ENCODE measurements at places on chromosomes 13 and 19.

DNA sequence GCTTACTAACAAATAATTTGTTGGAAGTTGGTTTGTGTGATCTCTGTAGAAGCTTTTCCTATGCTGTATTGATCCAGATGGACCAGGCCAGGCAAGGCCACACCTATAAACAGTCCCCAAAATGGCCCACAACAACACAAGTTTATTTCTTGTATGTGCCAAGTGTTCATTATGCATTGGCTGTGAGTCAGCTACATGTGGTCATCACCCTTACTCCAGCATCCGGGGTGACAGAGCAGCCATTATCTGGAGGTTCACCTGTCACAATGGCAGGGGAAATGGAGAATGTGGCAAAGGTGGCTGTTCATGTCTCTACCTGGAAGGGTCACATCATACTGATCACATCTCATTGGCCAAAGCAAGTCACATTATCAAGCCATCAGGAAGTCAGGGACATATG is 164.3 kb downstream of the DCT start:
- no peak for DNase-seq

GRCh38 chr19:38956264-38956663 is 19.3 kb downstream of the FBXO17 start:
- DNase-seq: no peak

GRCh38 chr13:58852076-58852475 is 1220.5 kb downstream of the PCDH17 start:
- no peak for DNase-seq

DNA sequence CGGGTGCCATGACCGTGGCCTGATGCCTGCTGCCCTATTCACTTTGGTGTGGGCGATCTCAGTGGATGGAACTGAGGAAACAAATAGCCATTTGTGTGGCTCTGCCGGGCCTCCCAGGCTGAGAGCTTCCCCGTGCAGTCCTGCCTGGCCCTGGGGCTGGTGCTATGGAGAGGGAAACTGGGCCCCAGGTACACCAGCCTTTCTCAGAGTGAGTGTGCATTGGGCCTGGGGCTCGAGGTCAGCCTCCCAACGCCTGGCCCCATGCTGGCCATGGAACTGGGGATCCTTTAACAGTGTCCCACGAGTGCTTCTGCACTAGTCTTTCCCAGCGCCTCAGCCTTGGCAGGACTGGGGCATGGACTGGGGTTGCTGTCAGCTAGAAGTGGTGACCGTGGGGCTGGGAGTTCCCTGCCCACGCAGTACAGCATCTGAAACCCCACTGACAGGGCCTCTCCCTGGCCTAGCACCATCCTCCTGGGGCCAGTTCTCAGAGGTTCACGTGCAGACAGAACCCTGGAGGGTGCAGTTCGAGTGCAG is 10.5 kb downstream of the PLEKHF1 start:
- no peak for DNase-seq

- DNase-seq: no peak
Observed at GRCh38 chr13:97974773-97975172, 21.3 kb downstream of the IPO5 start.

- no peak for DNase-seq
Observed at GRCh38 chr13:49998714-49999624, 2.1 kb downstream of the TRIM13 start.

DNA sequence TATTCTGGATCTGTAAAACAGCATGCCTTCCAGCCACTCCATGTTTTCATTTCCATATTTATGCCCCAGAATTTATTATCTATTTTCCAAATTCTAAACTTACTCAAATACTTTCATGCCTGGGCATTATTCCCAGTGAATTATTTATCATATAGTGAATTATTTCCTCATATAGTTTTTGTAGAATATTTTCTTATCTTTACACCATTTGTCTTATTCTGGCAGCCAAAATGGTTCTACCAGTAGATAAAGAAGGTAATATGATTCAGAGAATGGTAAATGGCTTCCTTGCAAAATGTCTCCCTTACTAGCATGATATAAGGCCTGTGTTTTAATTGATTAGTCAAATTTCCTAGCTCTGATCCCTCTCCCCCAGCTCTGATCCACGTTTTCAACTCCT is 305.8 kb downstream of the SPRY2 start:
- no peak for DNase-seq

GRCh38 chr13:99955747-99956472 is 15.7 kb downstream of the ZIC5 start:
- DNase-seq: no peak

- no peak for DNase-seq
Observed at GRCh38 chr13:109476001-109476400, 310.4 kb downstream of the IRS2 start.

DNA sequence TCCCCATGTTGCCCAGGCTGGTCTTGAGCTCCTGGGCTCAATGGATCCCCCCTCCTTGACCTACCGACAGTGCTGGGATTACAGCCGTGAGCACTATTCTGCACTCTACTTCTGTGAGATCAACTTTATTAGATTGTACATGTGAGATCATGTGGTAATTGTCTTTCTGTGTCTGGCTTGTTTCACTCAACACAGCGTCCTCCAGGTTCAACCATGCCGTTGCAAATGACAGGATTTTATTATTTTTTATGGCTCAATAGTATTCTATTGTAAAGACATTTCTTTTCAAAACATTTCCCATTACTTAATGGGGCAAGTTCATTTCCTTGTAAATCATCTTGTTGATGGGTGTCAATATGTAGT is 1.5 kb upstream of the OBI1 start:
- no peak for DNase-seq

DNA sequence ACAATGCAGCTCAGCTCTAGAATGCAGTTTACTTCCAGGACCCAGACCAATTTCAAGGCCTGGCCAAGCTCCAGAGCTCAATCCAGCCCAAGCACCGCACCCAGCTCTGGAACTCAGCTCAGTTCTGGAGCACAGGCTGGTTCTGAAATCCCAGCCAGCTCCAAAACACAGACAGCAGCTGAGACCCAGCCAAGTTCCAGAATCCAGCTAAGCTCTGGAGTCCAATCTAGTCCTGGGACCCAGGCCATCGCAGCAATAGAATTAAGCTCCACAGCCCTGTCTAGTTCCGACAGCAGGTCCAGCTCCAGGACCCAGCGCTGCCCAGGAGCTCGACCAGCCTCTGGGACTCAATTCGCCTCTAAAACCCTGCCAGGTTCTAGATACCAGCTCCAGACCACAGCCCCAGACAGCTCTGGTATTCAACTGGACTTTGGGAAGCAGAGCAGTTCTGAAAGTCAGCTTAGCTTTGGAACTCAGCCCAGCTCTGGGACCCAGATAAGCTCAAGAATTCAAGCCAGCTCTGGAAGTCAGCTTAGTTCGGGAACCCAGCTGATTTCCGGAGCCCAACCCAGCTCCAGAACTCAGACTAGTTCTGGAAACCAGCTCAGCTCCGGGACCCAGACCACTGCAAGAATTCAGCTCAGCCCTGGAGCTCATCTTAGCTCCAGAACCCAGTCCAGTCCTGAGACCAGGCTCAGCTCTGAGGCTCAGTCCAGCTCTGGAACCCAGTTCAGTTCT is 6.8 kb downstream of the GIPC3 start:
- no peak for DNase-seq

GRCh38 chr19:7636691-7637373 is at the start of gene STXBP2:
Gene STXBP2, plus strand, starts transcription at chr19:7637110. Its CDS starts 40 bp downstream, at chr19:7637150.
- DNase-seq: peak; percentile 98

DNA sequence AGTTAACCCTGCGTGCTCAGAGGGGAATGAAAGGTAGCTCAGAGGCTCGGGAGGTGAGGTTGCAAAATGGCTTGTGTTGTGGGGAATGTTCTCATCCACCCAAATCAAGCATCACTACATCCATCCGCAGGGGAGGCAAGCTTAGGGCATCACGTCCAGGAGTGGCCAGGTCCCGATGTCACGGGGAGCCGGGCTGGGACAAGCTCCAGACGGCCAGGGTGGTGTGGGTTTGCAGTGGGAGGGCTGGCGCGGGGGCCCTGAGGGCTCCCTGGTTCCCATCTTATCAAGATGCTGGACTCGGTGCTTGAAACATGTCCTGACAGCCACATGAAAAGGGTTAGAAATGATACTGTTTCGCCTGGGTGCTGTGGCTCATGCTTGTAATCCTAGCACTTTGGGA is 25.8 kb downstream of the EPN1 start:
- no peak for DNase-seq

- DNase-seq: no peak
Observed at GRCh38 chr19:52963247-52963618, 552 bp upstream of the ZNF816 start.

GRCh38 chr13:95289020-95289444 is 12.2 kb downstream of the ABCC4 start:
- DNase-seq: no peak

DNA sequence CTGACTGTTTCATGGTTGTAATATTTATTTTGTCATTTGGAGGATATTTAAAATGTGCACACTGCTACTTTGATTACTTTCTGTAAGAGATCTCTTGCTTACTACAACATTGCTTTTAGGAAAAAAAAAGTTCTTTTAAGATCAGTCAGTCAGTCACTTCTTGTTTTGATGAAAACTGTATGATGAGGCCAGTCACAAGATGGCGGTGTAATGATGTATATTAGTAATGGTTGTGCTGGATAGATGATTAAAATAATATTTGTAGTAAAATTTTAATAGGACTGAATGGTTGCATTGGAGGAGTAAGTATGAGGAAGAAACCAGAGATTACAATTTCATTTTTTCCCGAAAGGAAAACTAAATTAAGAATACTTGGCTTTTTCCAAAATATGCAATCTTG is 2411.1 kb downstream of the PCDH9 start:
- no peak for DNase-seq

DNA sequence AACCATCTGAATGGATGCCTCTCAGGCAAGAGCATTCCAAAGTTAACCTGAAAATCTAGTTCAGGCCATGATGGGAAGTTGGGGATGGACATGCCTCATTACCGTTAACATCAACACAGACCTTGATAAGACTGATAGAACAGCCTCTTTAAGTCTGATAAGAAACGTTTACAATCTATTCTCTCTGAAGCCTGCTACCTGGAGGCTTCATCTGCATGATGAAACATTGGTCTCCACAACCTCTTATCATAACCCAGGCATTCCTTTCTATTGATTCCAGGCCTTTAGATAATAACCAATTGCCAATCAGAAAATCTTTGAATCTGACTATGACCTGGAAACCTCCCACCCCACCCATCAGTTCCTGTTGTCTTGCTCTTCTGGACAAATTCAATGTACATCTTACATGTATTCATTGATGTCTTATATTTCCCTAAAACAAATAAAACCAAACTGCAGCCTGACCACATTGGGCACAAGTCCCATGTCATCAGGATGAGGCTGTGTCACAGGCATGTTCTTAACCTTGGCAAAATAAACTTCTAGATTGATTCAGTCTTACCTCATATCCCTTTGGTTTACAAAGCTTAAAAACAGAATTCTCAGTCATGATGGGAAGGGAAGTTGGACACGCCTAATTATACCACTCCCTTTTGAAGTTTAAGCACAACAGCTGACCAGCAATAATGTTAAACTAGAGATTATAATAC is 843.8 kb upstream of the SPRY2 start:
- DNase-seq: no peak

- DNase-seq: no peak
Observed at GRCh38 chr13:20128459-20128931, 32.4 kb downstream of the GJA3 start.

DNA sequence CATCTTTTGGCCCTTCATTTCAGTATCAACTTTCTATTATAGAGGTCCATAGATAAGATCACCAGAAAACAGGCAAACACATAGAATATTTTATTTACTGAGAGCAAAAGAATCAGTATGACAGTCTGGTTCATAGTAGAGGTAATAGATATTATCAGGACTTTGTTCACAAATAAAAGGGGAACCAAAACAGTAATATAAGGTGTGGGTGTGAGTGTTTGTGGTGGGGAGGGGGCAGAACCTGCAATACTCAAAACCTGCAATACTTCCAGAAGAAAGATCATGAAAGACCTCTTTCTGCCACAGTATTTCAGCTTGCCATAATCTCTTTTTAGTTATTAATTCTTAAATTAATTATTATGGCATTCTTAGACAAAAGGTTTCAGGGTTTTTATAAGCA is 578.7 kb upstream of the SLITRK1 start:
- no peak for DNase-seq

GRCh38 chr19:33403973-33404304 is 30.4 kb downstream of the CEBPG start:
- DNase-seq: no peak

- DNase-seq: peak; percentile 34
Observed at GRCh38 chr19:33668968-33669367, 47.2 kb downstream of the CHST8 start.

DNA sequence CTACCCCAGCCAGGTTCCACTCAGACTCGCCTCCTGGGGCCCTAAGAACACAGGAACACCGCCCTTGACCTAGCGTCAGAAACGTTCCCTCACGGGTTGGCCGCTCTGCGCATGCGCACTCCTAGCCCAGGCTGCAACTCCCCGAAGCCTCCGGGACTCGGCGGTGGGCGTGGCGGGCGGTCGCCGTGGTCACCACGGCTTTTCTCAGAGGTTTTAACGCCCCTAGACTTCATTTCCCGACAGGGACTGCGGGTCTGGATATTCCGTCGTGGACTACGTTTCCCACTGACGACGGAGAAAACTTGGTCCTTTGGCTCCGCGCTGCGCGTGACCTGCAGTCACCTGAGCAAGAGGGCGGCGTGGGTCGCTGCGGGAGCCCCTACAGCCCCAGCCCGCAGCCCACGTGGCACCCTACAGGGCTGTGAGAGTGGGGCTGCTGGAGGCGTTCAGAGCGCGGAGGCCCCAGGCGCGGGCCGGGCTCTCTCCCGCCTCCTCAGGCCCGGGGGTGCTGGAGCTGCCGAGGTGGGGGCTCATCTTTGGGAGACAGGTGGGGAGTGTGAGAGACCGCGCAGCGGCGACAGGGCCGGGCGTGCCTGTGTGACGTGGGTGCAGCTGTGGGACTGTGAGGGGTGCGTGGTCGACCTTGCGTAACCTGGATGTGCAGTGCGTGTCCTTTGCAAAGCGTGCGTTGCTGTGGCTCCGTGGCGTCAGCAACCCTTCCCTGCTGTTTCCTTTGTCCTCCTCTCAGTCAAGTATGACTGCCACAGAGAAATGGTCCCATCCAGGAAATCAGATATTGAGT is 38.0 kb upstream of the ZNF573 start:
- no peak for DNase-seq

GRCh38 chr19:14577264-14577663 is 5.4 kb upstream of the NDUFB7 start:
- DNase-seq: no peak

DNA sequence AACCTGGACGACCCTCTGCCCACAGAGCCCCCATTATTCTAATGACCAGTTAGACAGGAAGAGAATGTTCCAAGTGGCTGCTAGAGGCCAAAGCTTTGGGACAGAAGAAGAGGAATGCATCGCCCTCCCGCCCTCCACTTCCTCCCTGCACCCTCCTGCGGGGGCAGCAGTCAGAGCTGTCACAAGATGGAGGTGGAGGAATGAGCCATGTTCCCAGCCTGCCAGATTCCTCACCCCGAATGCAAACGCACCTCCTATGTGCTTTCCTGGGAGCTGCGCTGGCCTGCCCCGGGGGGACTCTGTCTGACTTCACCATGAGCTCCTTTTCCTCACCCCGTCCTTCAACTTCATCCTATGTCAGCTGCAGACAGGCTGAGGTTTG is 1.7 kb downstream of the YJEFN3 start:
- no peak for DNase-seq
